Transverse colon (tissue), 4 donors: ENCODE measurements at places on chromosomes 6 and 20.

GRCh38 chr20:19913927-19914614, 103.1 kb upstream of the NAA20 start:
- DNase-seq, result no peak

- no peak for DNase-seq
These were observed 36.3 kb upstream of the SULF2 start for GRCh38 chr20:47821481-47822100.

GRCh38 chr6:85185977-85186376, 263.9 kb upstream of the NT5E start:
- DNase-seq, result no peak

DNA sequence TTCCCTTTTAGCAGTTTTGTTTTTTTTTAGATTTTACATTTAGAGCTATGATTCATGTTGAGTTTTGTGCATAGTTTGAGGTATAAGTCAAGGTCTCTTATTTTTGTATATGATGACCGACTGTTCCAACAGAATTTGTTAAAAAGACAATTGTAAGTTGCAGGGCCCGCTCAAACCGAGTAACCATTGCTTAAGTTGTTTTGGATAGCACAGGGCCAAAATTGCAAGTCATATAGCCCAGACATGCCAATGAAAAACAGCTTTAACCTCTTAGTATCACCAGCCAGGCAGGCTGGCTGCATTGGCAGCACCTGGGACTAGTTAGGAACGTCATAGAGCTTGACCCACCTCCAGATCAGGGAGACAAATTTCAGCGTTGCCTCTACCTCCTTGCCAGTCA, 47.3 kb downstream of the PFDN4 start:
- DNase-seq, result no peak

DNA sequence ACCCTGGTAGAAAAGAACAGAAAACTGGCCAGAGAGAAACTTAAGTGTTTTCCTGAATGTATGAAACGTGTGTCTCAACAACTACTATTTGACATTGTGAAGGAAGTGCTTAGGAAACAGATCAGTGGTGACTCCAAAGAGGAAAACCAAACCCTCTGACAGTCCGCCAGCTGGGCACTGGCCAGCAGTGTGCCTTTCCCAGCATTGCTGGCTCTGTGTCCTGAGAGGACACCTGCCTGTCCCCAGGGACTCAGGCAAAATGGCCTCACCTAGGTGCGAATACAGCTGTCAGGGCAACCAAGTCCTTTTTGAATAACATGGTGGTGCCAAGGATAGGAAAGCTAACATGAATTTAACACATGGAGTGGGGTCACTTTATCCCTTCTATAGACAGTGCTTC, 72.5 kb downstream of the NDUFAF5 start:
- no peak for DNase-seq

DNA sequence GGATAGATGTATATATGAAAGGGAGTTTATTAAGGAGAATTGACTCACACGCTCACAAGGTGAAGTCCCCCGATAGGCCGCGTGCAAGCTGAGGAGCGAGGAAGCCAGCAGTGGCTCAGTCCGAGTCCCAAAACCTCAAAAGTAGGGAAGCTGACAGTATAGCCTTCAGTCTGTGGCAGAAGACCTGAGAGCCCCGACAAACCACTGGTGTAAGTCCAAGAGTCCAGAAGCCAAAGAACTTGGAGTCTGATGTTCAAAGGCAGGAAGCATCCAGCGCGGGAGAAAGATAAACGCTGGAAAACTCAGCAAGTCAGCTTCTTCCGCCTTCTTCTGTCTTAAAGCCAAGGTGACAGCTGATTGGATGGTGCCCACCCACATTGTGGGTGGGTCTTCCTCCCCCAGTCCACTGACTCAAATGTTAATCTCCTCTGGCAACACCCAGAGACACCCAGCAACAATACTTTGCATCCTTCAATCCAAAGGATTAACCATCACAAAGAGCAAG, 102.6 kb upstream of the GJE1 start:
- DNase-seq, result no peak

- no peak for DNase-seq
These were observed 28.3 kb upstream of the HACE1 start for GRCh38 chr6:104888066-104888465.

- DNase-seq, result no peak
These were observed 106.8 kb downstream of the PDE10A start for GRCh38 chr6:165556116-165556843.
